ENCODE measurements at places on chromosomes 16 and 17.

DNA sequence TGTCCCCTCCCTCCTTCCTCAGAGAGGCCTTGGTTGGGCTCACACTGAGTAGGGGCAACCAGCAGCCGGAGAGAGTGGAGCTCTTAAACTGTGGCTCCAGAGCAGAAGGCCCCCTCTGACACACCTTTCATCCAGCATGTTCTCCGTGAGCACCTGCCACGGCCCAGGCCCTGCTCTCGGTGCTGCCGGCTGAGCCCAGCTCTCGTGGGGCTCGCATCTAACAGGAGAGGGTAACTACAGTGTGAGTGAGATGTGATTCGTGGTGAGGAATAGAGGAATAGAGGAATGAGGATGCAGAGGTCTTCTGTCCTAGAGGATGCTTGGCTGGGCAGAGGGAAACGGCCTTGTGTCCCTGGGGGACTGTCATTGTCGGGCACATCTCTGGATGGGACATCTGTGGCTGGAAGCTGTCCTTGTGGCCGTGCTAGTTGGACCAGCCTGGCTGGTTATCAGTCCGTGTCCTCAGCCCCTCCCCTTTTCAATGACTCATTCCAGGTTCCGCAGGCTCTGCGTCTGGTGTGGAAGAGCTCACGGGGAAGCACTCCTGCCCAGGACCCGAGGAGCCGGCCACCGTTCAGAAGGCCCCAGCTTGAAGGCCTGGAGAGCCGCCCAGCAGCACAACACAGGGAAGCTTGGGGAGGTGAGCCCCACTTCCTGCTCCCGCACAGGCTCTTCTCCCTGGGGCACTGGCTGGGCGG, 11.9 kb upstream of the DNASE1 start:
- DNase-seq = no peak

DNA sequence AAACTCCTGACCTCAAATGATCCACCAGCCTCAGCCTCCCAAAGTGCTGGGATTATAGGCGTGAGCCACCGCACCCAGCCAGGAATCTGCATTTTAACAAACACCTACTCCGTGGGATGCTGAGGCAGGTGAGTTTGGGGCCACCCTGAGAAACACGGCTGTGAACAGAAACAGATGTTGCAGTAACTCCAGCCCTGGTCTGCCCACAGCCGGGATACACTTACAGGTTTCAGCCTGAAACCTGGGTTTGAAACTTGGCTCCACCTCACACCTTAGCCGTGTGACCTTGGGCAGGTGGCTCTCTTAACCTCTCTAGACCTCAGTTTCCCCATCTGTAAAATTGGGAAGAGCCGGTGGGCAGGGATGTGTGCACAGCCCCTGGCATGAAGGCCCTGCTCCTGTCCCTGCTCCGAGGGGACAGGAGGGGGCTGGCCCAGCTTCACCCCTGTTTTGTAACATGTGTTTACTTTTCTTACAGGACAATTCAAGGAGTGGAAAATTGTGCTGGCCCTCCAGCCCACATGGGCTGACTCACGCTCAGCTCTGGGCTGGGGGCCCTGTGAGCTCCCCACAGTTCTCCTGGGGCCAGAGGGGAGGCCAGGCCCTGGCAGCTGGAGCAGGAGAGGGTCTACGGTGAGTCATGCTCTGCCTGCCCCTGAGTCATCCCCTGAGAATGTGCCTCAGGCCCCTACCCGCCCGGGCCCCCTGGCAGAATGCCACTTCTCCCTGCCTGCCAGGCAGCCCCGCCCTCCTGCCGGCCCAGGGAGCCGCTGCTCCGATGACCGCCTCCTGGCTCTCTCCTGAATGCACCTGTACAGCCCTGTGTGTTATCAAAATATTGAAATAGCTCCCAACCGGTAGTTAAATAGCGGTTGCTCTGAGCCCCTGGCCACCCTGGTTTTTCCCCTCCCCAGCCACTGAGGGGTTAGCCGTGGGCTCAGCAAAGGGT, 7.7 kb upstream of the PPL start:
- no peak for DNase-seq

GRCh38 chr17:36104701-36105181, 1.1 kb downstream of the CCL4 start:
- DNase-seq = no peak

DNA sequence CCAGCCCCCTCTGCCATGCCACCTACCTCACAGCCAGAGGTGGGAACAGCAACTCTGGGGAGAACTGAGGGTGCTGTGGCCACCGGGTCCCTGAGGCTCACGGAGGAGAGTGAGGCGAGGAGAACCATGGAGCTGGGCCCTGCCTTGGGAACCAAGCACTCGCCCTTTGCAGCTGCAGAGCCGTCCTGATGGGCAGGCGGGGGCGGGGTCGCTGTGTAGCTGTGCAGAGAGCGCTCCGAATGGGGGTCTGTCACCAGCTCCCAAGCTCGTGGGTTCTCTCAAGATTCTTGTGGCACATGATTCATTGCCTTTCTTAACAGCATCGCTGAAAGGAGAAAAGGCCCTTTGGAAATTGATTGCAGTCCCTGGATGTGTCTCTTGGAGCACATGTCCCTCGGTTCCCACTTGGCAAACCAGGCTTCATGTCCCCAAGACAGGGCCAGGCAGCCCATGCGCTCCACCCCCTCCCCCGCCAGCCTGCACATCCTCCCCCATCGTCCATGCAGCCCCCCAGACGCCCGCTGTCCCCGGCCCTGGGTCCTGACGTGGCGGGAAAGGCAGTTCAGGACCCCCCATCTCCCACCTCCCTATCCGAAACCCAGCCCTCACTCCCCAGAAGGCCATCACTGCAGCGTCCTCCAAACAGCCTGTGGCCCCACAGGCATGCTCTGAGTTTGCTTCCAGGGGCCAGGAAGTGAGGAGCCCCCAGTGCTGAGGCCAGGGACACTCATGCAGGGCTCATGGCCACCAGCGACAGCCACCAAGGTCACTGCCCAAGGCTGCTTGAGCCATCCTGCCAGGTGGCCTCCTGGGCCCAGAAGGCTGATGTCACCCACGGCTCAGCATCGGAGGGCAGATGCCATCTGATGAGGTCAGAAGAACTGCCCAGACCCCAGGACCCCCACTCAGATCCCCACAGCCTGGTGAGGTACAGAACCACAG, 20.6 kb upstream of the CHMP6 start:
- DNase-seq = no peak

DNA sequence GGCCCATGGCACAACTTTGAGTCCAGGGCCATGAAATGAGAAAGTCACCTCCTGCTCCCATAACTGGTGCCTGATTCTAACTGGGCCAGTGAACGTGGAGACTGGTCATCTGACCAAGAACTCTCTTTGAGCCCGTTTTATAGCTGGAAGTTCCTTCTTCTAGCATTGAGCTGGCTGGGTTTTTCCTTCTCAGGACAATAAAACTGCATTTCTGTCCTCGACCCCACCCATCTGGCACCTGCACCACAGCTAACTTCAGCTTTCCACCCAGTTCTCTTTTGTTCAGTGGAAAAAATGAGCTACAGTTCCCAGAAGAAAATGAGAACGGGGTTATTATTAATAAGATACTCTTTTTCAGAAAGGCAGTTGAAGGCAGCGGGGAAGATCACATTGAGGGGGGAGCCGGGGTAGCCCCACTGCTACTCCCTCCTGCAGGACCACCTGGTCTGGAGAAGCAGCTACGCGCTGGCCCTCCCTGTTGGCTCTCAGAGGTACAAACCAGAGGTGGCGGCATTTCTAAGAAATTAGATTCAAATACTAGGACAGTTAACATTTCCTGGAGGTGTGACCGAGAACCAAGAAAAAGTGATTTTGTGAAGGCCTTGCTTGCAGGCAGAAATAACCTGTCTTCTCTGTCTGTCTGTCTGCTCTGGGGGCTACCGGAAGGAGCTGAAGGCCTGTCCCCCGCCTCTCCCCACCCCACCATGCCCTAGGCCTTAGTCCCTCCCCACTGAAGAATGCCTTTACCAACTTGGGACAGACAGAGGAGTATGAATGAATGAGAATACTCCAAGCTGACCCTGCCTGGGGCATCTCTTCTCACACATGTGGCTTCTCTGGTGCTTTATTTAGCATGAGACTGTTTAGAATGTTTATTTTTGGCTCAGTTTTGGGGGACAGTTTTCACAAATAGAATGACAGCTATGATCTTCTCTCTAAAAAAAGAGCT, 123.9 kb downstream of the XYLT1 start:
- DNase-seq = no peak

GRCh38 chr17:35376245-35376644, 2.8 kb upstream of the SLFN11 start:
- no peak for DNase-seq

- DNase-seq = no peak
Observed at GRCh38 chr17:40625311-40625710, 22.3 kb downstream of the SMARCE1 start.

DNA sequence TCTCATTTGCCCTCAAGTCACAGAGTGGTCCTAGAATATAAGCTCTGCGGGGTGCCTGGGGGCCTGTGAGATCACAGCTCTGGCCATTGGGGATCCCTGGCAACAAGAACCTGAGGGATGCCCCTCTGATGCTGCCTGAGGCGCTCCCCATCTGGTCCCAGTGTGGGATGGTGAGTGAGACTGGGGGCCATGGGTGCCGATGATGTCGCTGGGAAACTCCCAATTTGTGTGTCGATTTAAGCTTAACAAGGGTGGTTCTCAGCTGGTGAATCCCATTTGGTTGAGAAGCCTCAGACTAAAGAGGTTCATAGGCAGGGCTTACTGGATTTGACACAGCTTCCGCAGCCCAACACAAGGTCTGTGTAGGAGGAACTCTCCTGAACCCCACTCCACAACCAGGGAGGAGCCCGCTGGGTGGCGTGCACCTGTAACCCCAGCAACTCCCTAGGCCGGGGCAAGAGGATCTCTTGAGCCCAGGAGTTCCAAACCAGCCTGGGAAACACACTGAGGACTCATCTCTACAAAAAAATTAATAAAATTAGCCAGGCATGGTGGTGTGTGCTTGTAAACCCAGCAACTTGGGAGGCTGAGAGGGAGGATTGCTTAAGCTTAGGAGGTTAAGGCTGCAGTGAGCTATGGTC, 63.7 kb upstream of the SIAH1 start:
- DNase-seq = no peak

- DNase-seq = no peak
Observed at GRCh38 chr17:39276113-39276512, 50.4 kb upstream of the STAC2 start.

DNA sequence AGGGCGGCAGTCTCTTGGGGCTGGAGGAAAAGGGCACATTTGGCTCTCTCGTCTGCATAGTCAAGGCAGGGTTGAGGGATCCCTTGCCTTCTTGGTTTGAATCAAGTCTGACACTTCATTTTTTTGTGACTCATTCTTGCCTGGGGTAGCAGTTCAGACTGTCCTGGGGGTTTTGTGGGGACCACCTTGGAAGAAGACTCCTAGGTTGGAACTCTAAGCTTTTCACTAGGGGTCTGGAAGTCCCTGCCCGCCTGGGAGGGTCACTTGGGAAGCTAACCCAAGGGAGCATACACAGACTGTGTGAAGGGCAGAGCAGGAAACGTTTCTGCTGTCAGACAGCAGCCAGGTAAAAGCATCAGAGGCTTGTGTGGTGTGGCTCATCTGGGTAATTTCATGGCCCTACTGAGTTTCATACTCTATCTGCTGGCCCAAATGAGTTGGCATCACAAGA, 11.3 kb downstream of the YPEL2 start:
- DNase-seq = no peak

GRCh38 chr16:1899641-1900451, 18.4 kb downstream of the HS3ST6 start:
- DNase-seq = no peak

- DNase-seq = no peak
Observed at GRCh38 chr16:19269098-19269497, 16.4 kb upstream of the CLEC19A start.

DNA sequence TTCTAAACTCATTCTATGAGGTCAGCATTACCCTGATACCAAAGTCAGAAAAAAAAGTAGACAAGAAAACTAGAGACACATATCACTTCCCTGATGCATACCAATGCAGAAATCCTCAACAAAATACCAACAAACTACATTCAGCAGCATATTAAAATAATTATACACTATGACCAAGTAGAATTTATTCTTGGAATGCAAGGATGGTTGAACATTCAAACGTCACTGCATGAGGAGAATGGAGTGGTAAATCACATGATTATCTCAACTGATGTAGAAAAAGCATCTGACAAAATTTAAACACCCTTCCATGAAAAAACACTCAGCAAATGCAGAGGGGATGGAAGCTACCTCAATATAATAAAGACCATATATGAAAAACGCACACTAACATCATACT, 155.0 kb upstream of the KCNJ18 start:
- no peak for DNase-seq

- DNase-seq = no peak
Observed at GRCh38 chr17:60039114-60039846, 39.4 kb downstream of the HEATR6 start.

GRCh38 chr17:31391496-31391949, at the start of gene RAB11FIP4:
TSS of gene RAB11FIP4 (plus strand) at chr17:31391675. CDS start at chr17:31391853, 178 bp downstream.
- no peak for DNase-seq

GRCh38 chr17:28712032-28712704, 480 bp upstream of the PROCA1 start:
- DNase-seq = no peak

DNA sequence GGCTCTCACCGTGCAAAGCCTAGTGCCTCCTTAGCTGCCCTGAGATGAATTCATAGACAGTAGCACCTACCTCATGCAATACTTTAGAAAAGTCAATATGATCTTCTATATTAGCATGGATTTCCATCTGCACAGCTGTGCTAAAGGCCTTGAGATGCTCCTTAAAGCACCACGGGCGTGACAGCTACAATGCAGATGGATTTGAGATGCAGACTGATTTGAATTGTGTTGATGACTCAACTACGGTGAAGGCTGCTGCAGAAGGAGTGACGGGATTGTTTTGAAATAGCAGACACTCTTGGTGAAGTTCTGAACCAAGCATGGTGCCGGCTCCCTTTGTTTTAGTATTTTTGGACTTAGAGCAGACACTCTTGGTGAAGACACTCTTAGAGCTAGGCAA, 88.2 kb downstream of the SPECC1 start:
- no peak for DNase-seq

DNA sequence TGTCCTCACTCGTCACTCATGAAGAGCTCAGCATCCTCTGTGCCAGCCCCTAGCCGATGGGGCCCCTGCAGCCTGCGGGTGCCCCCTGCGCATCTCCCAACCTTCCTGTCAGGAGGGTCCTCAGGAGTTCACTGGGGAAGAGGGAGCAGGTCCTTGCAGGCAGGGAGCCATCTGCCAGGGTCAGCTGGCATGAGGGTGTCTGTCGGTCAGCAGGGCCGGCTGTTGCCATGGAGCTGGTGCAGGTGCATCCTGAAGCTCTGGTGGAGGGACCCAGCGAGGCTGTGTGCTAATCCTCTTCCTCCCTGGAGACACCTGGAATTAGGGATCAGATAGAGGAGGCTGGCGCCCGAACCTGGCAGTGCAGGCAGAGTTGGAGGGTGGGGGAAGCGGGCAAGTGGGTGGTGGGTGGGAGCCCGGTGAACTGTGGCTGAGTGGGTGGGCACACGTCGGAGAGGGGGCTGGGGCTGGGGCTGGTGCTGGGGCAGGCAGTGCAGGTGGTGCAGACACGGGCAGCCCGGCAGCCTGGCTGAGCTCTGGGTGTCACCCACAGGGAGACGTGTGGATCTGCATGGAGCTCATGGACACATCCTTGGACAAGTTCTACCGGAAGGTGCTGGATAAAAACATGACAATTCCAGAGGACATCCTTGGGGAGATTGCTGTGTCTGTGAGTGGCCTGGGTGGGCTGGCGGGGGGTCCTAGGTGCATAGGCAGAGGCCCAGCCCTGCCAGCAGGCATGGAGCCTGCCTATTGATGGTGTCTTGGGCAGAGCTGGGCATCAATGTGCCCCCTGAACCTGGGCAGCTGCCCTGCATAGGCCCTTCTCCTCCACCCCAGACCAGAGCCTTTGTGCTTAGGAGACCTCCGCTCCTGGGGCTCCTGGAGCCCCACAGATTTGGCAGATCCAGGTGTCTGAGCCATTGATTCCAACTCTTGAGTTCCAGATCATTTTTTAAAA, 17.4 kb downstream of the MAP2K3 start:
- DNase-seq = no peak
